Activated T-helper 17 cell treated with anti-CD3 and anti-CD28 coated beads, Interleukin-2, amount 50 U/mL, for 72 hours (primary cell): ENCODE measurements at places on chromosomes 12 and 14. TPM values are rescaled to one million over a fixed set of nuclear protein-coding genes. Genes with fewer than 3 reads are reported as not detected.

DNA sequence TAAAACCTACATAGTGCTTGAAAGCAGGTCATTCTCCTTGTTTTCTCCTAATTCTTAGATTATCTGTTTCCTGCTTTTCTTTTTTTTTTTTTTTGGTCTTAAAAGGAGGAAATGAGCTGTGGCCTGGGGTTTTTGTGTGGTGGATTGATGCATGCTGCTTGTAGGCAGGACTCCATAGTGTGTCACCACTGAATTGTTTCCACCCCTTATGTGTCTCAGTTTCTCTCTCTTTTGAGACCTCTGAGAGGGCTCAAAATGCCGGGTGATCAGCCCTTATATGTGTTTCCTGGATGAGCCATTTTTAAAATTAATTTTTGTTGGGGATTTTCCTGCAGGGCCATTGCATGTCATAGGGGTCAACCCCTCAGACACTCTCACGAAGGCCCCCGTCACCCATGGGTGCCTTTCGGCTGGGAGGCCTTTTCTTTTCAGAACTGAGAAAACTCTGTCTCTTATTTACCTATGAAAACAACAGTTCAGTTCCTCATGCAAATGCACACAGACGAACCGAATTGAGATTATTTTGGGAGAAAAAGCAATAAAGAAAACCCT lies 32.0 kb upstream of the LRRK2 start:
- ATAC-seq, result peak; percentile 100

- ATAC-seq, result no peak
These were observed 83.8 kb upstream of the DUSP6 start for GRCh38 chr12:89436062-89436461.

GRCh38 chr14:64510825-64511671 lies 6.5 kb downstream of the ZBTB1 start:
- no peak for ATAC-seq

DNA sequence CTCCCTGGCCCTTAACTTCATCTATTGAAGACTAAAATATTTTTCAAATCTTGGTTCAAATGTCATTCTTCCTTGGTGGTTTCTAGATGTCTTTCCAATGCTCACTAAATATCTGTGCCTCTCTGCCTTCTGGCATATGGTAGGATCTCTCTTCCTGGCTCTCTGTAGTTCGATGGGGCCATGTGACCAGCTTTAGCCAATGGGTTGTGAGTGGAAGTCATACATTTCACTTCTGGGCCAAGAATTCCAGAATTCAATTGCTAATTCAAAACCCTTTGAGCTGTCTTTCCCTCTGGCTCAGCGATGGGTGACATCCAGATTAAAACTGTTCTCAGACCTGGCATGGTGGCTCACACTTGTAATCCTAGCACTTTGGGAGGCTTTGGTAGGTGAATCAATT lies 25.8 kb upstream of the CTDSP2 start:
- no peak for ATAC-seq

- no peak for ATAC-seq
These were observed 166.3 kb downstream of the AKAP6 start for GRCh38 chr14:32495435-32495734.

GRCh38 chr14:99938376-99938775 lies 126.8 kb upstream of the EVL start:
- ATAC-seq, result no peak

Gene PLBD1
- total RNA-seq, result not detected

DNA sequence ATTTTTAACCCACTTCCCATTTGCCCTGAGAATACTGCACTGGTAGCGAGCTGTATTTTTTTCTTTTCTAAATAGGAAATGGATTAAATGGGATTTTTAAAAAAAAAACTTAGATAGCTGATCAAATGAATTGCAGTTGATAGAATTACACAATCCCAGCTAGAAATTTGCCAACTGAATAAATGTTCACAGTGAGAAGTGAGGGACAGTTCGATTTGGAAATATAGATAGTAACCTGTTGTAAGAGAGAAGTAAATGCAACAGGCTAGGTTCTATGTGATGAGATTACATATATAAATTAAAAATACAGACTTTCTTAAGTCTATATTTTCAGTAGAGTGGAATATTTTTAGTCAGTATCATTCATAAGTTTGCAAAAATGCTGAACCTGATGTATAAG lies 48.1 kb upstream of the SMCO2 start:
- ATAC-seq, result no peak

DNA sequence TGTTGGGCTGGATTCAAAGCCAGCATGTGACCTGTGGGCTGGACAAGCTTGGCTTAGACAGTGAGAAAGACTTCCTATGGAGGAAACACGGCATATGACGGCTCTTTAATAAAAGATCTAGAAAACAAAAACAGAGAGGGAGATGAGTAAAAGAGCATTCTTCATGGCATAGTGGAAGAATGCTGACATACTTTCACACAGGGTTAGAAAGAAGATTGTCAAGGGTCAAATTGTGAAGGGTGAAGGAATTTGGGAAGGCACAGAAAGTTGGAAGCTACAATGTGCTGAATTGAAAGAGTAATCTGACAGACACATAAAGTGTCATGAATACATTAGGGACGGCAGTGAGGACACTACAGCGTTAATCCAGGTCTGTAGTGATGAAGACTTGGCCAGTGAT lies 63.4 kb downstream of the GALNT4 start:
- ATAC-seq, result no peak

GRCh38 chr12:26247873-26248272 lies 52.5 kb downstream of the SSPN start:
- no peak for ATAC-seq

- peak; percentile 60 for ATAC-seq
These were observed 41.3 kb downstream of the SLC16A7 start for GRCh38 chr12:59636945-59637691.

DNA sequence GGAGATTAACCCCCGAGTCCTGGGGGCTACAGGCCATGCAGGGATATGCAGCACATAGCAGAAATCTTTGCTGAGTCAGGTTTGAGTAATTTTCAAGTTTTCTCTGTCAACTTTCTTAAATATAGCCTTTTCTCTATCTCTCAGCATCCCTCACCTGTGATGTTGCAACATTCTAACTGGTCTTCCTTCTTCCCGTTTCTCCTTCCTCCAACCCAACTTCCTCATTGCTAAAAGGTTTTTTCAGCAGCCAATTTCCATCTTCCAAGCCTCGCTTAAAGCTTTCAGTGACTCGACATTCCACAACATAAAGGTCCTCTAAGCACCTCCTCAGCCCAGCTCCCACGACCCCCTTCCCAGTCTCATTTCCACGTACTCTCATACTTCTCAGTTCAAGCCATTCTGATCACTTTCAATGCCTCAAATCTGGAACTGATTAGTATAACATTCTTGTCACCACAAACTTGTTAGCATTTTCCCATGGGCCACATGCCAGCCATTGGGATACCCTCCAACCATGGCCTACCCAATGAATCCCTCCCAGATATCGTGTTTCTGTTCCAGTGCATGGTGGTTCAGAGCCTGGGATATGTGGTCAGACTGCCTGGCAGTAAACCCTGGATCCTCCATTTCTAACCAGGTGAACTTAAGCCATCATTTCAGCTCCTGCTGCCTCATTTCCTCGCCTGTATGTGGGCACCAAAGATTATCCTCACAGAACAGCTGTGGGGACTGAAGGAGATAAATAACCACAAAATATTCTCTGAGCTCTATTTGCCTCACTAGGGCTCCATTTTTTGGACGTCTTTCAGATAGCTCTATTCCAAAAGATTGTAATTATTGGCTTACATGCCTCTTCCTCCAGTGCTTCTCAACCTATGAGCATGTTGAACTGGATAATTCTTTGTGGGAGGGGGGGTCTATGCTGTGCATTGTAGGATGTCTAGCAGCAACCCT lies 65.8 kb downstream of the KCNK10 start:
- no peak for ATAC-seq

GRCh38 chr14:52422650-52423356 lies 108.7 kb downstream of the PTGER2 start:
- no peak for ATAC-seq

GRCh38 chr12:31324116-31324844 lies 1.7 kb downstream of the SINHCAF start:
- peak; percentile 41 for ATAC-seq

GRCh38 chr14:75917322-75917945 lies 64.4 kb downstream of the TGFB3 start:
- no peak for ATAC-seq

DNA sequence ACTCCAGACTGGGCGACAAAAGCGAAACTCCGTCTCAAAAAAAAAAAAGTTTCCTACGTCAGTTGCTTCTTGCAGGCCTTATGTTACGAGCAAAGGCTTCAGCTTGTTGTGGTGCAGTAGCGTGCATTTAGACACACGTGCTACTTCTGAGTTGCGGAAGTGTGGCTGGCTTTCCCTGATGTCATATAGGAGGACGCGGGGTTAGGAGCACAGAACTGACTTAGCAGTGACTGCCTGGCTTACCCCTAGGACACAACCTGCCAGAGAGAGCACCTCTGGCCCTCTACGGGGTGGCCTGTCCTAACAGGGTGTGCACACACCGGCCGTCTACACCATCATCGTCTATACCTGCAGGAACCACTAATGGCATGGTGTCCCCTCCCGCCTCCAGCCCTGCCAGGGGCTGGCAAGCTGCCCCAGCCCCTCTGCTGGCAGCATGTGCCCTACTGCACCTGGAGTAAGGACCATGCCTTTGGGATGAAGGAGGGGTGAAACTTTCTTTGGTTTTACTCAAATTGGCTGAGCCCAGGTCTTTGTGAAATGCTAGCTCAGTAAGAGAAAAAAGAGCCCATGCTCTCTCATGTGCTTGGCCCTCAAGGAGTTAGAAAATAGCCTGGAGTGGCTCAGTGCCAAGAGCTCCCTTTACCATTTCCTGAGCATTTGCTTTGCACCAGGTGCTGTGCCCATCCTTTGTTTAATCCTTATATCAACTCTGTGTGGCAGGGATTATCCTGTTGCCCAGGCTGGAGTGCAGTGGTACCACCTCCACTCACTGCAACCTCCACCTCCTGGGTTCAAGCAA lies 1.7 kb upstream of the GPR68 start:
- peak; percentile 54 for ATAC-seq

DNA sequence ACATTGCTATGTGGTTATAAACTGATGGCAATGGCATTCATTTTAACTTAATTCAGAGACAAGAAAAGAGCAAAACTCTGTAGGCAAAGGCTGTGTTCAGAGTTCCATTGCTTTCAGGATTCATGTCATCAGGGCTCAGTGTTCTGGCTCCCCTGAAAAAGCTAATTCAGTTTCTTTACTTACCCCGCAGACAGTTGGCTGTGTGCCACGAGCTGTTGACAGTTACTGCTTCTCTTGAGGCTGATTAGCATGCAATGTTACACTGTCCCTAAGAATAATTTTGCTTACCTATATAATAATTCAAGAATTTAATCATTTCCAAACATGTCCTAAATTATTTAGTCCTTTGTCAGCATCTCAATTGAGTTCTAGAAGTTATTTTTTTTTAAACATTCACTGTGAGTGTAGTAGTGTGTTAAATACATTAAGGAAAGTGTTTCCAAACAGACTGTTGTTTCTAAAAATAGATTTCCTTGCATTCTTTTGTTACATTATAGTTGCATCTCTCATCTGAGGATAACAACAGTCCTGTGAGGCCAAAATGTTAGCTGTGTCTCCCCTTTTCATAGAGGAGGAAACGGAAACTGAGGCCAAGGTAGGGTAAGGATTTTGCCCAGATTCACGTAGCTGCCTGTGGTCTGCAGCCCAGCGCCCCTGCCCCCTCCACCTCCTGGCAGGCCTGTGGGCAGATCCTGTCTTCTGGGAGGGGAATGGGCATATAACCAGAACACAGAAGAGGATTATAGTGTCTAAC lies 98.6 kb downstream of the PELI2 start:
- ATAC-seq, result no peak

Gene KRT73
- not detected for total RNA-seq

GRCh38 chr12:6722863-6723262 lies 983 bp upstream of the COPS7A start:
- ATAC-seq, result no peak

Gene PPM1H
- not detected for total RNA-seq

GRCh38 chr12:124463341-124463921 lies 104.0 kb downstream of the NCOR2 start:
- no peak for ATAC-seq

DNA sequence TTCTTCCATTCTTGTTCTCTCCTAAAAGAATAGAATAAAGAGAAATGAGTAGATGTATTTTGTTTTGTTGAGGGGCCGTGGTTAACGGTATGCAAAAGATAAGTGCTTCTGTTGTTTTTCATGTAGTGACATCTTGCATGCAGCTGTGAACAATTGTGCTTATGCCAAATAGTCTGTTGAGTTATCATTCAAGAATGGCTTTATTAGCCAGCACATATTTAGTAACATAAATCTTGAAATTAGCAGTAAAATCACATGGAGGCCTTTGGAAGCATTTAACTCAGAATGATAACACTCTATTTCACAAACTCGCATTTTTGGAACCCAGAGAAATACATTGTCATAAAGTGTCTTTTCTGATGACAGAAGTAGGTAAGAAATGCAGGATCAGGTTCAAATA lies 1772.0 kb upstream of the FLRT2 start:
- no peak for ATAC-seq

DNA sequence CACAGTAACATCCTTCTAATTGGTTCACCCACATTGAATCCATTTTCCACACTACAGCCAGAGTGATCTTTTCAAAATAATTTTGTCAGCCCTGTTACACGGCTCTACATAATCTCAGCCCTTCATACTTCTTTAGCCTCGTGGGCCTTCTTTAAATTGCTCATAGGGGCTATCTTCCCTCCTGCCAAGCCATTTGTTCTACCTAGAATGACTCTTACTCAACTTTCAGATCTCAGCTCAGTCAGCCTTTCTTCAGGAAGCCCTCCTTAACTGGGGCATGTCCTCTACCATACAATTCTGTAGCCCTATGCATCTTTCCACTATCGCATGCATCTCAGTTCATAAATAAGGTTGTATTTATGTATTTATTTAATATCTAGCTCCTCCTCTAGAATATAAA lies 39.7 kb downstream of the CEP128 start:
- peak; percentile 74 for ATAC-seq

DNA sequence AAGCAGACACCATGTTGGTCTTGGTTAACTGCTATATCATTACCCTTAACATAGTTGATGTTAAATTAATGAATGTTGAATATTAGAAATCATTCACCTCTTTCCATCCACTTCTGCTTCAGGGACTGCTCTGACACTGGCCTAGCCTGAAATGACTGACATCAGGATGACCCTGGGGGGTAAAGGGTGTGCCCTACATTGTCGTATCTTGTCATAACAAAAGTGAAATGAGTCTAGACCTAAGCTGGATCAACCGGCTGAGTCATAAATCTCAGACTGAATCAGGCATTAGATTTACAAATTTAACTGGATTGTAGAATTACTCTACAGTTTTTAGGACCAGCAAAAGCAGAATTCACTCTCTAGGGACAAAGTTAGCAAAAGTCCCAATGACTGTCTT lies 35.3 kb downstream of the KICS2 start:
- peak; percentile 100 for ATAC-seq

- ATAC-seq, result no peak
These were observed 255.0 kb downstream of the NAV3 start for GRCh38 chr12:78085542-78086182.

- no peak for ATAC-seq
These were observed 604.9 kb downstream of the MED13L start for GRCh38 chr12:115672506-115673080.
